ENCODE measurements at places on chromosomes 12 and 14.

GRCh38 chr12:80590085-80590484 is 117.3 kb upstream of the MYF6 start:
- no peak for DNase-seq

DNA sequence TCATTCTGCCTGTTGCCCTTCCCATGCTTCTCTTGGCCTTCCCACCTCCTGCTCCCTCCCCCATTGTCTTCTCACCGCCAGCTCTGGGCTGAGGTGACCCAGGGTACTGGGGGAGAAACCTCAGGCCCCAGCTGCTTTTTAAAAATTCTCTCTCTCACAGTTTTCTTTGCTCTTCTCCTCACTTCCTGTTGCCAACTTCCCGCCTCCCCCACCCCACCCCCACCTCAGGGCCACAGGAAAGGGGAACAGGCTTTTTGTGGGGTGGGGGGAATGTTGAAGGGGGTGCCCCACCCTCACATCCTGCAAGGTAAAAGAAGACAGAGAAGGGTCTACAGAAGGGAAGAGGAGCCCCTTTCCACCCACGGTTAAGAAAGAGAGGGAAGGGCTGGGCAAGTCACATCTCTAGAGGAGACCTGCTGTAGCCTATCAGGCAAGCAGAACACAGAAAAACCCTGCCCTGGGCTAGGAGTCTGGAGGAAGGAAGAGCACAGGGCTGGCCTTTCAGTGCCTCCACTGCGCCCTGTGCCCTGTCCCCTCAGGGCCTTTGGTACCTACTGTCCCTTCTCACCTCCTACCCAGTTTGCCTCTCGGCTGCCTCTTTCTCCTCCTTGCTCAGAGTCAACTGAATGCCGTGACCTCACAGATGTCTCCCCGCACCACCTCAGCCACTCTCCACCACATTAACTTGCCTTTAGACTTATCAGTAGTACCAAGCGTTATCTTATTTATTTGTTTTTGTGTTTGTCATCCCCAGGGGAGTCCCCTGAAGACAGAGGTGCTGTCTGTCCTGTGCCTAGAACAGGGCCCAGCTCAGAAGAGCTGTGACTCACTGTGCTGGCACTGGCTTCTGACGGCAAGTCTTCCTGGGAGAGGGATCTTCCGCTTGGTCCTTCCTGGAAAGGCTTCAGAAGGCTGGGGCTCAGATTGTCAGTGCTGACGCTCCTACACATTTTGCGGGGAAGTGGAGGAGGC is 1.7 kb downstream of the ARHGAP9 start:
- no peak for DNase-seq

- no peak for DNase-seq
Measured at GRCh38 chr14:22839159-22839779, 2.9 kb downstream of the MMP14 start.

DNA sequence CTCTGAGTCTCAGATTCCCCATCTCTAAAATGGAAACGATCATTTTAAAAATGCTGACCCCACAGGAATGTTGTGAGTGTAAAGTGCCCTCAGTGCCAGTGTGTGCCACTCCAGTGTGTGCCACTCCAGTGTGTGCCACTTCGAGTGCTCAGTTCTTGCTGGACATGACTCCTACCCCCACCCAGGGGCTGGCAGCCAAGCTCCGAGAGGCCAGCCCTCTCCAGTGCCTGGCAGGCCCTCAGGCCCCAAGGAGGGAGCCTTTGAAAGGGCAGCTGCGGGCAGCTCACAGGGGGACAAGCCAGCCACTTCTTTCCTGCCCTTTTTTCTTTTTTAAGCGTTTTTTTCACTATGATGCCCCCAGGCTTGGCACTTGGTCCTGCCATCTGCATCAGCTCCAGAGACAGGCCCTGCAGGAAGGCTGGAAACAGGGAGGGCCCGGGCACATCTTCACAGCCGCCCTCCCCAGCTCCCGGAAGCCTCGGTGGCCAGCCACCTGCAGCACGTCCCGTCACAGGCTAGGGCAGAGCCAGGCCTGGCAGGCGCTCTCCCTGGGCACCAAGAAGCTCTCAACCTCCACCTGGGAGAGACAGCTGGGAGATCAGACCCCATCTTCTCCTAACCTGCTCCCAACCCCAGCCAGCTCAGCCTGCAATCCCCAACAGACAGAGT is 29.8 kb downstream of the NCOR2 start:
- DNase-seq, result no peak

DNA sequence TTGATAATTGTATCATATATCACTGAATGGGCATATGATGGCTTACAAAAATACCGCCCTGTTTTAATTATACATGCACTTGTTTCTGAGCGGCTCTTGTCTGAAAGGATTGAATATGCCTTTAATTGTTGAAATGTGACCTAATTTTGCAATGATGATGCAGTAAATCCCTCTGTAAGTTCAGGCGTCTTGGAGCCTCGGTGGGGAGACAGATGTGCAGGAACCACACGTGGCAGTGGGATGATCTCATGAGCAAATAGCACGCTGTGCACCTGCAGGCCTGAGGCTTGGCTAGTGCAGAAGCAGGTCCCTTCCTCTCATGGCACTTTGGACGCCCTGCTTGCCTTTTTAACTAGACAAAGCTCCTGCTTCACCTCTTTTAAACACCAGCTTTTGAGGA is 49.3 kb upstream of the ASPG start:
- DNase-seq, result no peak

- no peak for DNase-seq
Measured at GRCh38 chr14:35829449-35829848, 3.3 kb downstream of the BRMS1L start.

GRCh38 chr12:29299633-29300032 is 81.3 kb downstream of the ERGIC2 start:
- DNase-seq, result no peak

DNA sequence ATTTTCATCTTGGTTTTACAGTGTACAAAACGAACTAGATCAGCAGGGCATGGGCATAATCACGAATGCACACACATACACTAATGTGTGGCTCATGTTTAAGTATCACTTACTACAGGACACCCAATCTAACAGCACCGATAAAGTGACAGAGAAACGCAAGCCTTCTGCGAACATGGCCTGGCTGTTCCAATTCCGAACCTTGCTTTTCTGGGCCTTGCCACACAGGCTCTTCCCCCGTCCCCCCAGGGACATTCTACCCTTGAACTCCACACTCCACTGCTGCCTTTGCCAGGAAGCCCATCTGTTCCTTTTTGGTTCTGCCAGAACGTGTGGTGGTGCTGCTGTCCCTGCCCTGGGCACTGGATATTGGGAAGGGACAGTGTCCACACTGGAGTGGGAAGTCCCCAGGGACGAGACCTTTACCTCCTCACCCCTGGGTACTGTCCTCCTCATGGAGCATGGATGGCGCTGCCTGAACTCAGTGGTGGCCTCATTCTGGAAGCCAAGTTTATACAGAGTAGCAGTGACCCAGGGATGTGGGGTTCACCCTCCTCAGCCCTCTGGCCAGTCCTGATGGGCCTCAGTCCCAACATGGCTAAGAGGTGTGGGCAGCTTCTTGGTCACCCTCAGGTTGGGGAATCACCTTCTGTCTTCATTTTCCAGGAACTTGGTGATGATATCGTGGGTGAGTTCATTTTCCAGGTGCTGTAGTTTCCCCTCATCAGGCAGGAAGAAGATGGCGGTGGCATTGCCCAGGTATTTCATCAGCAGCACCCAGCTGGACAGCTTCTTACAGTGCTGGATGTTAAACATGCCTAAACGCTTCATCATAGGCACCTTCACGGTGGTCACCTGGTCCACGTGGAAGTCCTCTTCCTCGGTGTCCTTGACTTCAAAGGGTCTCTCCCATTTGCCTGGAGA is 7.9 kb downstream of the SERPINA1 start:
- no peak for DNase-seq

DNA sequence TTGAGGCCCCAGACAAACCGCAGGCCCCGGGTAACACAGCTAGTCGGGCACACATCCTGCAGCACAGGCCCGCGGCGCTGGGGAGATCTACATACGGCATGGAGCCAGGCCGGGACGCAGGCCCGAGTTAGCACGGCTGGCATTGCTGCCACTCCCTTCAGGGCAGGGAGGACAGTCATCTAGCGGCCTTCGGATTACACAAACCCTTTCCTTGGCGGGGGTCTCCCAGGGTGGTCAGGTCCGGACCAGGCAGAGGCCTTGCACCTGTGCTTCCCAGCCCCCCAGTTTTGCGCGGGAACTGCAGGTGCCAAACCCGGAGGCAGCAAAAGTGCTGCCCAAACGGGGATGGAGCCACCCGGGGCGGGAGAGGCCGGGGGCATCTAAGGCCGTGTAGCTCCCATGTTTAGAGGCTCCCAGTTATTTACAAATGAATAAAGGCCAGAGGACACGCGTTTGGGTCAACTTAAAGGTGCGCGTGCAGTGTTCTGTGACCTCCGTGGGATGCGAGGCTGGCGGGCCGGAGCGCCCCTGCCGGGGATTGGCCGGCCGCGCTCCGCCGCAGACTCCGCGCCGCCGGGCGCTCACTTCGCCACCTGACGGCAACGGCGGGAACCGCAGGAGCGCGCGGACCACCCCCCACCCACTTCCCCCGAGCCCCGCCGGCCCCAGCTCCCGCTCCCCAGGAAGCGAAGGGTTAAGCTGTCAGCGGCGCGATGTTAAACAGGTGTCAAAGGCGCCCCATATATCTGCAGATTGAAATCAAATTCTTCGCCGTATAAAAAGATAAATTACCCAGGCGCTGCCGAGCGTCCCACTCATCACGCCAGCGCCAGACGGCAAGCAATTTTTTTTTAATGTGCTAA is 18.1 kb downstream of the VSX2 start:
- DNase-seq, result peak; percentile 34

GRCh38 chr12:118840399-118840798 is 140.9 kb upstream of the SRRM4 start:
- no peak for DNase-seq

GRCh38 chr14:95407354-95407753 is 87.6 kb upstream of the CLMN start:
- no peak for DNase-seq

GRCh38 chr14:74522740-74523139 is 29.2 kb downstream of the ISCA2 start:
- no peak for DNase-seq

- no peak for DNase-seq
Measured at GRCh38 chr14:77805706-77806105, 5.8 kb downstream of the ADCK1 start.

DNA sequence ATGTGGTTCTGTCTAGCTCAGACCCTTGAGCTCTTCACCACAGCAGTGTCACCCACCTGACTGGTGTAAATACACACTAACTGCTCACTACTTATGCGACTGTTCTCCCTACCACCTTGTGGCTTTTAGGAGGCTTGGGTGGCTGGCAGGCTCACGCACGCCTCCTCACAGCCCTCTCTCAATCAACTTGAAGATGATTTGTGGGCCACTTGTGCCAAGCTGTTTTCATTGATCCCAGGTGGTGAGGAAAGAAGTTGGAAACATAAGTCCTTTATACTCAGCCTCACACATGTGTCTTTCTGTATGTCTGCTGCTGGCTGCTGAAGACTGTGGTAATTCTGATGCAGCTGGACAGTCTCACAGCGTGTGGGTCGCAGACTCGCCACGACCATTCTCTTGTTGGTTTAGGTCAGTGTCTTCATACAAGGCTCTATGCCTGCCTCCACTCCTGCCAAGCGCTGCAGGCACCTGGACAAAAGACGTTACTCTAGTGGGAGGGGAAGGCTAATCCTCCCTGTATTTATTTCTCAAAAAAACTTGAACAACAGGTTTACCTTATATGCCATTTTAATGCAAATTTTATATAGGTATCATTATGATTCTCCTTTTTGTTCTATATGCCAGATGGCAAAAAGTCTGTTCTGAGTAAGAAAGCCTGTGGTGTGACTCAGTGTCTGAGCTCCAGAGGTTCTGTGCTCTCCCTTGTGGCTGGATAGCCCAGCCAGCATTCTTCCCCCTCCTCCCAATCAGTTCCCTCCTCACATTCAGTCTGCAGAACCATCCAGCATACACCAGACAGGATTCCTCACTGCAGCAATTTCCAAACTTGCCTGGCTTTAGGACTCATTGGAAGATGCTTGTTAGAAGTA is 115.6 kb downstream of the DIP2B start:
- no peak for DNase-seq

GRCh38 chr12:62375603-62376002 is 91.0 kb upstream of the MON2 start:
- DNase-seq, result no peak

DNA sequence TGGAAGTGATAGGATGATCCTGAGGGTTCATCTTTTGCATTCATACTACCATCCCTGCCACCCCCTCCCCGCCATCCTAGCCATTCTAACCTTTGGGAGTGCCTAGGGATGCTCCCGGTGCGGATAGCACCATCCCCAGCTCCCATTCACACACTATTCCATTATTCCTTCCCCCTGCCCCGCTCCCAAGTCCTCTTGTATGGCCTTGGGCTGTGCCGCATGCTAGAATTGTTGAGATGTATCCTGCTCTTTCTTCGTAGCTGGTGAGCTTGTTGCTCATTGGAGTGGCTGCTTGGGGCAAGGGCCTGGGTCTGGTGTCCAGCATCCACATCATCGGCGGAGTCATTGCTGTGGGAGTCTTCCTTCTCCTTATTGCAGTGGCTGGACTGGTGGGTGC is 644 bp downstream of the TSPAN31 start:
- DNase-seq, result no peak

DNA sequence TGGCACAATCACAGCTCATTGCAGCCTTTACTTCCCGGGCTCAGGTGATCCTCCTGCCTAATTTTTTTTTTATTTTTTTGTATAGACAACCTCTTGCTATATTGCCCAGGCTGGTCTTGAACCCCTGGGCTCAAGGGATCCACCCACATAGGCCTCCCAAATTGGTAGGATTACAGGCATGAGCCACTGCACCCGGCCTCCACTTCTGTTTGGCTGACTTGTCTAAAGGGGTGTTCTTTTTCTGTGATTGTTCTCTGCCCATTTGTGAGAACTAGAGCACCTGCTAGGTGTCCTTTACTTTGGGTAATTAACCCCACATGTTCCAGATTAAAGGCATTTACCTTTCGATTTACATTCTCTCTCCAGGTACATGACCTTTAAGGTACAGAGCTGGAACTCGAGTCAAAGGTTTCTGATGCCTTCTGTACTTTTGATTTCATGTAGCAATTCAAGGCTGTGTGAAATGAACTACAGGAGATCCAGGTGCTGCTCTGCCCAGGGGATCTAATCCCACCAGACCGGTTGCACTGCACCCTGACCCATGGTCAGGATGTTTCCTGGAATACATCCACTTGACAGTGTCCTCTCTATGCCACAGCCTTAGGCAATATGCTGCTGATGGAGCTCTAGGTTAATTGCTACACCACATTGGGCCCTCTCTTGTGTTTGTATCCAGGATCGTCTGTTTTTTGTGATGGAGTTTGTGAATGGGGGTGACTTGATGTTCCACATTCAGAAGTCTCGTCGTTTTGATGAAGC is 163.6 kb downstream of the PRKCH start:
- no peak for DNase-seq

GRCh38 chr12:4144676-4145075 is 128.9 kb upstream of the CCND2 start:
- no peak for DNase-seq

DNA sequence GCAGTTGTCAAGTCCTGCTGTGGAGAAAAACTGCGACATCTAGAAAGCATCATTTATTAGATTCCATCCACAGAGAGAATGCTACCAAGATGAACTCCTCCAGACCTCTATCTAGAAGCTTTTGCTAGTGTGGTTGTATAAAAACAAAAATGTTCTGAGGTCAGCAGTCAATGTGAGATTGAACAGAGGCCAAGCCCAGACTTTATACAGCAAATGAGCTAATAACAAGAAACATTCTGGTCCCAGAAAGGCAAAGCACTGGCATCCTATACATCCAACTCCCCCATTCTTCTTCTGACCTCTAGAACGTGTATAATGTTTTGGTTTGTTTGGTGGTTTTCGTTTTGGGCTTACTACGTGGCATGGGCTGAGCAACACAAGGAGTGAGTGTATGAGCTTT is 26.7 kb upstream of the RIN3 start:
- no peak for DNase-seq

GRCh38 chr14:103391048-103391447 is 5.8 kb downstream of the MARK3 start:
- DNase-seq, result no peak

- DNase-seq, result no peak
Measured at GRCh38 chr12:109247831-109248654, 61.0 kb downstream of the FOXN4 start.
